Cardiac muscle cell (in vitro differentiated cells and primary cell): ENCODE measurements at places on chromosomes 12 and 14.

DNA sequence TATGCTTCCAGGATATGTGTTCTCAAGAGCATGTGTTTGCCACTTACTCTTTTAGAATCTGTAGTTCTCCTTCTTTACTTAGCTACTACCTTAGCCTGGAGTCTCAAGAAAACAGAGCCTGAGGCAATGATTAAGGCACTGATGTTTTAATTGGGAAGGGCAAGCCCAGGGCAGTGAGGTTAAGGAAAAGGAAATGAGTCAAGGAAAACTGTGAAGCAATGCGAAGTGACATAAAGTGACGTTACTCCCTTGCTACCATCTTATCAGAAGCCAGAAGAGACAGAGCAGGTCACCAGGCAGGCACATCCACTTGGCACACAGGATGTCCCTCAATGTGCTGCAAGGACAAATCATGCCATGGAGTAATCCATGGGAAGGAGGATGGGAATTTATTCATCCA lies 11.3 kb upstream of the EML5 start:
- no peak for DNase-seq

DNA sequence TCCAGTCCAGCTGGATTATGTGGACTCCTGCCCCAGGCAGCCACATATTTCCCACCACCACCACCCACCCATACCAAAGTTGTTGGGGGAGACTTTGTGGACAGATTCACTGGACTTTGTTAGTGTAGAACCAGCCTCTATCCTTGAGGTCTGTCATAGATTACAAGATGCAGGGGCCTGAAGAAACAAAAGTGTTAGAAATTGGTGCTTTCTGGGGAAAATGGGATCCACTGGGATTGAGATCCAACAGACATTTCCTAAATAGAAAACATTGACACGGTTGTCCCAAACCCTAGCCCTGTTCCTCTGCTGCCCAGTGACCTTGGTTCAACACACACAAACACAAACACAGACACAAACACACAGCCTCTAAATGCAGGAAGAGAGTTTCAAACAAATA lies 36.6 kb upstream of the TBX5 start:
- no peak for DNase-seq

DNA sequence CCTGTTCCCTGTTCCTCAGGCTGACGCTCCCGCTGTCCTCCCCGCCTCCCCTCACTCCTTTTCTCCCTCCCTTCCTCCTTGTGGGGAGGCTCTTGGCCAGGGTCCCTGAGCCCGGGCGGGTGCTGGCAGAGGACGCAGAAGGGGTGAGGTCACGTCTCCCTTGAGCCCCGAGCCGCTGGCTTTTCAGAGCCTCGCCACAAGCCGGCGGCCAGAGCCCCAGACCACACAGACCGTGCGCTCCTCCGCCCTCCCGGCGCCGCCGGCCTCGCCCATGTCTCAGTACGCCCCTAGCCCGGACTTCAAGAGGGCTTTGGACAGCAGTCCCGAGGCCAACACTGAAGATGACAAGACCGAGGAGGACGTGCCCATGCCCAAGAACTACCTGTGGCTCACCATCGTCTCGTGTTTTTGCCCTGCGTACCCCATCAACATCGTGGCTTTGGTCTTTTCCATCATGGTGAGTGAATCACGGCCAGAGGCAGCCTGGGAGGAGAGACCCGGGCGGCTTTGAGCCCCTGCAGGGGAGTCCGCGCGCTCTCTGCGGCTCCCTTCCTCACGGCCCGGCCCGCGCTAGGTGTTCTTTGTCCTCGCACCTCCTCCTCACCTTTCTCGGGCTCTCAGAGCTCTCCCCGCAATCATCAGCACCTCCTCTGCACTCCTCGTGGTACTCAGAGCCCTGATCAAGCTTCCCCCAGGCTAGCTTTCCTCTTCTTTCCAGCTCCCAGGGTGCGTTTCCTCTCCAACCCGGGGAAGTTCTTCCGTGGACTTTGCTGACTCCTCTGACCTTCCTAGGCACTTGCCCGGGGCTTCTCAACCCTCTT lies at the start of gene TMEM233:
Gene TMEM233 (plus strand): TSS at position 197 of the 821 bp plus-strand sequence. CDS start 75 bp downstream, at position 272.
- peak; percentile 5 for DNase-seq

- DNase-seq: no peak
Observed at GRCh38 chr14:90049390-90049789, 12.4 kb upstream of the KCNK13 start.

GRCh38 chr12:122646517-122647217 lies 56.5 kb downstream of the HCAR2 start:
- no peak for DNase-seq

DNA sequence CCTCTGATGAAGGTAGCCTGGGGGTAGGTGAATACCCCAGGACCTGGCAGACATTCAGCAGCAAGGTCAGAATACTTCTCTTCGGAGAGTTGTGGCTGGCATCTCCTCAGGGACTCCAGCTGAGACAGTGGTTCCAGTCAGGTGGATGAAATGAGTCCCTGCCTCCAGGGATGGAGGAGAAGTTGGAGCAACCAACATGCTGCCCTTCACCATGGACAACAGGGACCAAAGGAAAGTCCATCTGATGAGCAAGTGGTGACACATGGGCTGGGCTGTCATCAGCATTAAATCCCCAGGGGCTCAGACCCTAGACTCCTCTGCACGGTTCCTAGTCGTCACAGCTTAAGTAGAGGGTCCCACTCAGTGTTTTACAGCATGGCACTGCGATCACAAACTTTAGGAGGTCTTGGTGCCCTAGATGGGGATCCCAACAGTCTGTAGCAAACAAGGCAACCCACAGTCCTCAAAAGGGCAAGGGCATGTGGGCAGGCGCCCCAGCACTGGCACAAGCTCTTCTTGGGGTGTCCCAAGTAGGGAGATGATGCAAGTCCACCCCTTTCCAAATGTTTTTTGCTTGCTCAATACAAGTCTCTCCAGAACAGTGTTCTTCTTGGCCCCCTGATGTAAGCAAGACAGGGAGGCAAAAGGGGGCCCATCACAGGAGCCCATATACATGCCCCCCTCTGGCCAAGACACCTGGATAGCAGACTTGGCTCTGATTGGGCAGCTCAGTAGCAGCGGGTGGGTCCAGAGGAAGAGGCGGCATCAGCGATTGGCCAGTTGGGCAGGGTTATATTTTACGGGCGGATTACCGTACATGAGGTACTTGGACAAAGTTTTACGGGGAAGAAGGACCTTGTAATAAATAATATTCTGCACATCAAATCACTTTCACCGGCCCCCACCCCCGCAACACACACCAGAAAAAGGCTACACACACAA lies 10.8 kb upstream of the CDH24 start:
- DNase-seq: no peak

GRCh38 chr12:124599074-124599999 lies 31.9 kb upstream of the NCOR2 start:
- DNase-seq: peak; percentile 67

- DNase-seq: no peak
Observed at GRCh38 chr14:68047906-68048305, 228.3 kb downstream of the RAD51B start.

- DNase-seq: no peak
Observed at GRCh38 chr12:19223018-19223417, 93.5 kb downstream of the PLEKHA5 start.

GRCh38 chr14:45699471-45699870 lies 446.5 kb upstream of the MIS18BP1 start:
- DNase-seq: no peak

DNA sequence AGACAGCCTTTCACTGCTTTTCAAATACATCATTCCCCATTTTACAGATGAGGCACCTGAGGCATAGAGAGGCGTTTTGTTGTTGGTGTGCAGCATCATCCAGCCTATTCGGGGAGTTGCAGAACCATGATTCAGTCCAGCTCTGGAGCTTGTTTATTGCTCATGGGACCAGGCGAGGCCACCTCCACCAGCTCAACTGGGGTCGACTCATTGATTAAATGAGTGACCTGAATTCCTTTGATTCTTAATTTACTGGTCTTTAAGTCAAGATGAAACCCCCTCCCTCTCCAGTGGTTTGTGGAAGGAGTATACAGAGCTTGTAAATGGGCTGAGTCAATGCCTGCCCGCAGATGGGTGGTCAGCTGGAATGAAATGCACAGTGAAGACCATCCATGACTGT lies 161.9 kb downstream of the CHST11 start:
- DNase-seq: no peak

GRCh38 chr12:1581973-1582708 lies 12.2 kb downstream of the FBXL14 start:
- no peak for DNase-seq

DNA sequence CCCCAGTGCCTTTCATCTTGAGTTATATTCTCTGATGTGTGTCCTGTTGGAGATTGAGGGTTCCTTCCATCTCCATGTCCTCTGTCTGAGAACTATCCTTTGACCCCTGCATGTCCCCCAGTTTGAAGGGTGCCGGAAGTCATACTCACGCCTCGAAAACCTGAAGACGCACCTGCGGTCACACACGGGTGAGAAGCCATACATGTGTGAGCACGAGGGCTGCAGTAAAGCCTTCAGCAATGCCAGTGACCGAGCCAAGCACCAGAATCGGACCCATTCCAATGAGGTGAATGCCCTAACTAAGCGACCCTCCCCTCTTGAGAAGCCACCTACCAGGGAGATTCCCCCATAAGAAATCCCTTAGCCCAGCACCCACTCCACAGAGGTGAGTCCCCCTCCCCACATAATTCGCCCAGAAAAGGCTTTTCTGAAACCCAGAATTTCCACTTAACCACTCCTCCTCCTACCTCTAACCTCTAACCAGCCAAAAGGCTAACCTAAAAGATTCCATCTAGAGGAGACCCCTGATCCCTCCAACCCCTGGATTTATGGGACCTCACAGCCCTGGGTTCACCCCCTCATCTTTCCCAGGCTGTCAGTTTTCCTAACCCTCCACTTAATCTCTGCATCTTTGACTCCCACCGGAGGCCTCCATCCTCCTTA lies 7.8 kb downstream of the GLI1 start:
- DNase-seq: no peak

DNA sequence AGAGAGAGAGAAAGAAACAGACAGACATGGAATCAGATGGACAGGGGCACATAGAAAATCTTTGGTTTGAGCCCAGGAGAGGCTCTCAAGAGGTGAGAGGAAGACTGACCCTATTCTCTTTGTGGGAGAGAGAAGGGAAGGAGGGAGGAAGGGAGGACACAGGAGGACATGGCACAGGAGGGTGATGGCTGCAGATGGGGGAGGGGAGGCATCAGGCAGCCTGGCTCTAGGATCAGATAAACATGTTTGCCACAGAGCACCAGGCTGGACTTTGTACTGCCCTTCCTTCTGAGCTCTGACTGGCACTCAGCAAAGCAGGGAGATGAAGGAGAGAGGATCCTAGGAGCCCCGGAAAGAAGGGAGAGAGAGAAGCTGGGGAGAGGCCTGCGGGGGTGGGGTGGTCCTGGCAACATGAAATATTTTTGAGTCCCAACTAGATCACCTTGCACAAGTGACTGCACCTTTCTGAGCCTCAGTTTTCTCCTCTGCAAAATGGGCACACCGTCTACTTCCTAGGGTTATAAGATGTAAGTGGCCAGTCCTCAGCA lies 6.1 kb downstream of the HNF1A start:
- no peak for DNase-seq

- no peak for DNase-seq
Observed at GRCh38 chr12:70305794-70306193, 60.3 kb upstream of the KCNMB4 start.

GRCh38 chr12:89567691-89568239 lies 41.9 kb upstream of the POC1B start:
- no peak for DNase-seq

GRCh38 chr14:55454264-55455002 lies 14.0 kb upstream of the TBPL2 start:
- peak; percentile 89 for DNase-seq

DNA sequence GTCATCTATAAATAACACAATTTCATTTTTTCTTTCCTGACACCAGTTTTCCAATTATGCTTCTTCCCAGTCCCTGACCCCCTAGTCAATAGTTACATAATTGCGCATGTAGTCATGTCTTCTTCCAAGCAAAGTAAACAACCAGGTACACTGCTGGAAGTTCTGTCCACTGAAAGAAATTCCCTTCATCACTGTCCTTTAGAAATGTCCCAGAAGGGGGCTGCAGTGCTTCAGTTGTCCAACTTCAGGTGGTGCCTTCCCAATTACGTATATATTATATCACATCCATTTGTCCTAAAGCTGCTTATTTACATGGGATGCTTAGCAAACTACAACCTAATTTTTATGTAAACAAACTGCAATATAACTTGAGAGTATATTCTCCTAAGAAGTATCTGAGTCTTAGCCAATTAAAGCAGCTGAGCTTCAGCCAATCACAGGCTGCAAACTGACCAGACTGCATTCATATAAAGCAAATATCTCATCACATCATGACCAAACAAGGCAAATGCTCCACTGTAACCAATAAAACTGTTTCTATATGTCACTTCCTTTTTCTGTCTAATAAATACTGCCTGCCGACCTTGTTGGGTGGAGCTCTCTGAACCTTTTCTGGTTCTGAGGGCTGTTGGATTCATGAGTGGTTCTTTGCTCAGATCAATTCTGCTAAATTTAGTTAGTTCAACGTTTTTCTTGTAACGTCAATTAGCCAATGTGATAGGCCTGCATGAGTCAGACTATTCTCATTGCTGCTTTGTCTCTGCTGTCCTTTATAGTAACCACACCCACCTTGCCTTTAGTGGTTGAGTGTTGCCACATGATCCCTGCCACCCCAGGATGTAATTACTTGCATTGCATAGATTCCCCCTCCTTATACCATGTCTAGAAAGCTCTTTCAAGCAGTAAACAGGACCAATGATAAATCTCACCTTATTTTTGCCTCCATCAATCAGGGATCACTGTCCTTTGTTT lies 239.3 kb downstream of the ALG10B start:
- no peak for DNase-seq

- DNase-seq: no peak
Observed at GRCh38 chr12:82057770-82058169, 298.6 kb upstream of the PPFIA2 start.

DNA sequence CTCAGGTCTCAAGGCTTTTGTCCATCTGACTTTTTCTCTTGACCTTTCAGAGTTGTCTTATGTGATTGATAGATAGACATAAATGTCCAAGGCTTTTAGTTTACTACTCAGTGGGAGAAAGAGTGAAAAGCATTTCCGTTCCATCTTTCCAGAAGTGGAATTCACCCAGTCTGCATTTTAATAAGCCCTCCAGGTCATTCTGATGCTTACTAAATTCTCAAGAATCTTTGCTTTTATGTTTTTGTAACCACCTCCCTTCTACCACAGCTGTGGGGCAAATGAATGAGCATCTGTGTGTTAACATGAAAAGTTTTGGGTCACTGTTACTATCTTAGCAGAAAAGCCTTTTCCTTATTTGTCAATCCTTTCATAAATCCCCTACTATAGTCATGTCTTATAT lies 251.4 kb downstream of the LRIG3 start:
- no peak for DNase-seq

DNA sequence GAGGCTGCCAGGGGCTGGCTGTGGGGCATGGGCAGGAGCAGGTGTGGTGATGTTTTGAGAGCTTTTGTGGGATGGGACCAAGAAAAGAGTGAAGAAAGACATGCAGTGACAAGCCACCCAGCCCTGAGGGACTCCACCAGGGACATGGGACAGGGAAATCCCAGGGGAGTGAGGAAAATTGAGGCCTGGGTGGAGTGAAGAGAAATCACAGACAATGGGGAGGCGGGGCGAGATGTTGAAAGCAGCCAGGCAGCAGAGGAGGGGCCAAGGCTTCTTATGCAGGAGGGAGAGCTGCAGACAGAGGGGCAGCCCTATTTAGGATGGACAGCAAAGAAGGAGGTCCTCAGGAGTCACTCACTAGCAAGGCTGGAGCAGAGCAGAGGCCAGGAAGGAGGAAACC lies 4.2 kb upstream of the KRT1 start:
- no peak for DNase-seq
